ENCODE measurements at places on chromosomes 4 and X.

- DNase-seq: no peak
These were observed 16.3 kb downstream of the C4orf50 start for GRCh38 chr4:6001680-6002491.

GRCh38 chr4:88333741-88334405 is 44.8 kb upstream of the HERC6 start:
- DNase-seq: no peak

- DNase-seq: no peak
These were observed 117.7 kb downstream of the C4orf33 start for GRCh38 chr4:129213692-129214091.

DNA sequence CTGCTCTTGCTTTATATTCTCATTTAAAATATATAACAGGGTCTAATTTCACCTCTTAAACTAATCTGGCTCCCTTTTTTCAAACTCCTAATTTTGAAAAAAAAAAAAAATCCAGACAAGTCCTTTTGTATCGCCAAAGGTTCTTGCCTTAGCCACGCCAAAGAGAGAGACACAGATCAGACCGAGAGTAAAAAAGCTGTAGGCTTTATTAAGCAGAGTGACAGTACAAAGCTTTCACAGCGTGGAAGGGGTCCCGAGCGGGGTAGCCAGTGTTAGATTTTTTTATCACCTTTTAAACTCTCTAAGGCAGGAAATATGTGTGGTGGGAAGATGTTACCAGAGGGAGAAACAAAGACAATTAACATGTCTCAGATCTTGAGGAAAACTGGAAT is 54.1 kb downstream of the PAGE2 start:
- no peak for DNase-seq

GRCh38 chr4:38162240-38162784 is 202.1 kb downstream of the PTTG2 start:
- no peak for DNase-seq

GRCh38 chrX:153647461-153648357 is 706 bp downstream of the DUSP9 start:
- peak; percentile 32 for DNase-seq

DNA sequence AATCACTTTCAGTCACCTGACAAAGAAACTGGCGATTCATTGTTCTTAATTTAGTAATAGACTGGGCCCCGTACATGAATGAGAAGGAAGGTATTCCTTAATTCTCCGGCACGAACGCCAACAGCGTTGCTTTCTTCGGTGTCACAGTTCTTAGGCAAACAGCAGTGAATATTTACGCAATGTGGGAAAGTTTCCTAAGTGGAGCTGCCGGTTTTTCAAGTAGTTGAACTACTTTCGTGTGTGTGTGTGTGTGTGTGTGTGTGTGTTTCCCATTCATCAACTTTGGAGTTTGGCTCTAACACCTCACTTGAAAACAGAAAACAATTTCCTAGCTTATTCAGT is 651 bp downstream of the NXT2 start:
- DNase-seq: no peak

GRCh38 chrX:107537815-107538214 is 88.4 kb downstream of the FRMPD3 start:
- peak; percentile 33 for DNase-seq

GRCh38 chrX:38311743-38312142 is 15.6 kb downstream of the RPGR start:
- DNase-seq: no peak

- no peak for DNase-seq
These were observed 23.8 kb downstream of the VCX2 start for GRCh38 chrX:8147226-8147625.

DNA sequence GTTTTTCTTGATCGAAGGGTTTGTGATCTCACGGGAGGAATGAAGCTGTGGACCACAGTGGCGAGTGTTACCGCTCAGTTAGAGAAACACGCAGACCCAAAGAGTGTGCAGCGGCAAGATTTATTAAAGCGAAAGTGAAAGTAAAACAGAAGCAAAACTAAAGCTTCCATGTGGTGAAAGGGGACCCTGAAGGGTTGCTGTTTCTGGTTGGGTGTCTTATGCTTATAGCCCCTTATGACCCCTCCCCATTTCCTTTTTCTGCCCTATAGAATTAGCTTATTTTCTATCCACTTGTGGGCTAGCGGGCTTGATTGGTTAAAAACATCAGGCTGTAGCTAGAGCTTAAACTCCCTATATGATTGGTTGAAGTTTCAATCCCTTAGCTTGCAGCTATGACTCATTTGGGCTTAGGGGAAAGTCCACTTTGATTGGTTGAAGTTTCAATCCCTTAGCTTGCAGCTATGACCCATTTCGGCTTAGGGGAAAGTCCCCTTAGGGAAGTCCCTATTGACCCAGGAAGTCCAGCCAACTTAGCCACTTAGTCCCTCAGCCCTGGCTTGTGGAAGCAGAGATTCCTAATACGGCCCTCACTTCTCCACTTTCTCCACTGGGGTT is 171.2 kb upstream of the NWD2 start:
- DNase-seq: no peak

DNA sequence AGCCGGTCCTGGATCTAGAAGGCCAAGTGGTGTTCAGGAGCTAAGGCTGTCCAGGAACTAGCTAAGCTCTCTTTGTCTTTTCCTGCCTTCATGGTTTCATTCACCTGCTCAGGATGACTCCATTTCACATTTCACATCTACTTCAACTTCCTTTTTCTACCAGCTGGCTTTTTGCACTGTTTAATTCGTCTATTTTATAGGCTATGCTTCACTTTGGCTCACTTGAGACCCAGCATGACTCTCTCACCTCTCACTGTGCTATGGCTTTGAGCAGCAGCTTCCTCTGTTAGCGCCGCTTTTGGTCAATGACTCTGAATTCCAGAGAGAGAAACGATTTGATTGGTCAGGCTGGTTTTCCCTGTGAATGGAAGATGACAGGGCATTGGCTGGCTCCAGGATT is 213.5 kb upstream of the CLNK start:
- DNase-seq: no peak

- DNase-seq: no peak
These were observed 236.4 kb downstream of the DHRSX start for GRCh38 chrX:2264179-2265030.

DNA sequence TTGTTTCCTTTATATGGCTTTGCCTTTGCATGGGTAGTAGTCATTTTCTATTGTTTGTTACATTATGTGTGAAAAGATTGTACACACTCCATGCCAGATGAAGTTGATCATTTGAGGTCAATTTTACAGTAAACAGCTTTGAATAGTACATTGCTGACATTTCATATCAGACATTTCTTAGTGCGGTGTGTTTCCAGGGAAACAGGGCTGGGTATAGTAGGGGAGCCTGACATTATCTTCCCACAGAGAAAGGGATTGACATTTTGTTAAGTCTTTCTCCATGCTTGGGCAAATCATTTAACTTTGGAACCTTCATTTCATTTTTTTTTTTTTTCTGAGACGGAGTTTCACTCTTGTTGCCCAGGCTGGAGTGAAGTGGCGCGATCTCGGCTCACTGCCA is 5.0 kb downstream of the FUNDC2 start:
- no peak for DNase-seq

DNA sequence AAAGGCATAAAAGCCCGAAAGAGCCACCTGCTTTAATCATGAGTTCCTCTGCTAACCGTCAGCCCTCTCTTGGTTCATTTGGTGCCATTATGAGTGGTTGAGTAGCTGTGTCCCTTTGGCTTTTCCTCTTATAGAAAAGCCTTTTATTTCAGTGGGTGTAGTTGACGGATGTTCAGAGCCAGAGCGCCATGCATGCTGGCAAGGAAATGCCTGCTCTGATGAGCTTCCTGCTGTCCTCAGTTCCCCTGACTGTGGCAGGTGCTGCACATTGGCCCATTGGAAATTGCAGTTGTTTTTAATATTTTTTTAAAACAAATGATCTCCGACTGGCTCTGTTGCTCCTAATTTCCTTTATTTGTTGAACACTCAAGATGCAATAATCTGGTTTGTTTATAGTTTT is 77.3 kb upstream of the LIMCH1 start:
- DNase-seq: no peak

DNA sequence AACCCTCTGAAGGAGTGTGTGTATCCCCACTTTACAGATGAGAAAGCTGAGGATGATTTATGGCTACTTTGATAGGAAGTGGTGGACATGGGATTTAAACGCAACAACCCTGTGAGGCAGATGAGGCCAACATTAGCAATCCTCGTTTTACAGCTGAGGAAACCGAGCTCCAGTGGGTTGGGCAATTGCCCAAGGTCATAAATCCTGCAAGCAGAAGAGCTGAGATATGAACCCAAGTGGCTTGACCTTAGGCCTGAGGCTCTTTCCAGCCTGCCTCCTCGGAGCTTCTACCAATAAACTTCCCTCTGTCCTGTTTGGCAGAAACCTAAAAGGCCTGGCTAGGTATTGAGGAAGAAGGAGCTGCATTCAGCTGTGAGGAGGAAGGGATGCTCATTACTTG is 185.5 kb upstream of the RBPJ start:
- no peak for DNase-seq

- no peak for DNase-seq
These were observed 84.3 kb upstream of the AFF2 start for GRCh38 chrX:148416142-148416541.
